ENCODE measurements at places on chromosomes 1 and 21.

DNA sequence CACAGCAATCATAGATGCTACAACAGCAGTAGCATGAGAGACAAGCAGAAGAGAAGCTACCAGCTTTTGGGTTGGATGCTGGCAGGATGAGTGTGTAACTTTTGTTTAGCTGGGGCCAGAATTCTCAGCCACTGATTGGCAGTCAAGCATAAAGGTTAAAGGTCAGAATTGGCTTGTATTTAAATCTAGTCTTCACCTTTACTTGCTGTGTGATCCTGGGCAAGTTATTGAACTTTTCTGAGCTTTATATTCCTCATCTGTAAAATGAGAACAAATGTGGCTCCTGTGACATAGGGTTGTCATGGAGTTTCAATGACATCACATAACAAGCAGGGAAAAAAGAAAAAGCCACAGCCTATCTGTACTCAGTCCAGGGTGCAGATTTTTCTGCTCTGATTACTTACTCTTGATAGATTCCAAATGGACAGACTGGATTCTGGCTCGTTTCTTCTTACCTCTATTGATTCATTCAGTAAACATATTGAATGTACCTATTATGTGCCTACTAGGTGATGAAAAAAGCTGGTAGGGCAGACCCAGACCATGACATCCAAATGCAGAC is 2.8 kb upstream of the AZIN2 start:
- no peak for DNase-seq

- no peak for DNase-seq
Observed at GRCh38 chr1:1433804-1434130, 1.7 kb upstream of the VWA1 start.

- DNase-seq, result no peak
Observed at GRCh38 chr21:41065539-41065938, 102.4 kb upstream of the BACE2 start.

- DNase-seq, result peak; percentile 75
Observed at GRCh38 chr21:44927587-44928461, 7.1 kb upstream of the ITGB2 start.

GRCh38 chr1:222823695-222824094 is 8.9 kb downstream of the DISP1 start:
- no peak for DNase-seq

- no peak for DNase-seq
Observed at GRCh38 chr1:119778886-119779560, 10.3 kb upstream of the HMGCS2 start.

Data from stimulated activated CD8-positive, alpha-beta memory T cell treated with anti-CD3 and anti-CD28 coated beads, Interleukin-7, amount 100 ng/mL, for 1 hour (primary cell).